NCI-H2029 (cell line): ENCODE measurements at places on chromosomes 2 and 18.

DNA sequence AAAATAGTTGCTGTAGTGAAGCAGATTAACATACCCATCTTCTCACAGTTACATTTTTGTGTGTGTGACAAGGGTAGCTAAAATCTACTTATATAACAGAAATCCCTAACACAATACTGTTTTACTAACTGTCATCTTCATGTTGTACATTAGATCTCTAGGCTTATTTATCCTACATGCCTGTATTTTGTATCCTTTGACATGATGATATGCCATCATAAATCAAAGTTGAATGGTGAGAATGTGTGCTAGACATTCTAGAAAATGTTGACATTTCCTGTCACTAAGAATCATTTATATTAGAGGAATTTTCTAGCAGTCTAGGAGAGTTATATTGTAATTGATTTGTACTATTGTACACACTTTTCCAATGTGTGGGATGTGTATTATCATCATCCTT lies 21.5 kb upstream of the CALCRL start:
- DNase-seq, result no peak

DNA sequence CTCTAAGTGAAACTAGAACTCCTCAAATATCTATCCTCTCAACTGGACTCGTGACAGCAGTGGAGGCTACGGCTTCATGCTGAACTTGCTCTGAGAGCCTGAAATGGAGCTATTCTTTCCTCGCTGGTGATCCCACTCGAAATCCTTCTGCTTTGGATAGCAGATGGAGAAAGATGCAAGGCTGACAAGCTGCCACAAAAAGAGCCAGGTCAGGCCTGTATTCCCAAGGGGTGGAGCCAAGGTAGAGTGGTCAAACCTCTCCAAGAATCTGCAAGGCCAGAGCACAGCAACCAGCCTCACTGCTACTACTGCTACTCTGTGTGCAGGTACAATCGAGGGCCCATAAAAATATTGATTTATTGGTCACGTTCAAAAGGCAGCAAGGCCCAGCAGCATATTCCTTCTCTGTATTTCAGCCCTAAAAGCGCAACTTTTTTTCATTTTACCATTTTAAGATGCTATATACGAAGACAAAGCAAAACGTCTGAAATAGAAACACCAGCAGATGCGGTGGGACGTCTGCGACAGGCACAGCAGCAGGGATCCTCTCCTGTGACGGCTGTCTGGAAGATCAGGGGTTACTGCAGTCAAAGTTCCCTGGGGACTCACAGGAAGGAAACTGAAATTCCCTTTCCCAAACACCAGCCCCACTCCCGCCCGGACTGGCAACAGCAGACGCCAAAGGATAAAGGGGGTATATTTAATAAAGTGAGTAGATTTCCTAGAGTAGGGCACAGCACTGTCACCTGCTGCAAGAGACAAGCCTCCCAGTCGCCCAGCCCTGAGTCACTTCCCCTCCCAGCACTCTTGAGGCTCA lies 2.4 kb downstream of the SPRED2 start:
- no peak for DNase-seq

DNA sequence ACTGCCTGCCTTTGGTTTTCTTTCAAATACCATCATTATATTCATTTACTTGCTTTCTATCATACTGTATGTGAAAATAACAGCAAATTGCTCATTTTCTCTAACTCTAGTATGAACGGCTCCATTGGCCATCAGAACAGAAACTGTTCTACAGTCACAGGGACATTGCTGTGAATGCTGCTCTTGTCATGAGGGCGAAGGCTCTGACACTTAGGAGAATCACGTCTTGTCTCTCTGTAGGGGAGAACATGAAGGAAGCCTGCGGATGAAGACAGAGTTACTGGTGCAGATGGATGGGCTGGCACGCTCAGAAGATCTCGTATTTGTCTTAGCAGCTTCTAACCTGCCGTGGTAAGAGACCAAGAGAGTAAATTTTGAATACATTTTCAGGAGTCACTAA lies 41.7 kb upstream of the ELOA2 start:
- DNase-seq, result no peak

GRCh38 chr2:66805016-66805865 lies 370.3 kb downstream of the MEIS1 start:
- no peak for DNase-seq

- no peak for DNase-seq
Observed at GRCh38 chr2:88058191-88058590, 2.6 kb upstream of the KRCC1 start.

- no peak for DNase-seq
Observed at GRCh38 chr2:12341920-12342319, 374.8 kb upstream of the TRIB2 start.

DNA sequence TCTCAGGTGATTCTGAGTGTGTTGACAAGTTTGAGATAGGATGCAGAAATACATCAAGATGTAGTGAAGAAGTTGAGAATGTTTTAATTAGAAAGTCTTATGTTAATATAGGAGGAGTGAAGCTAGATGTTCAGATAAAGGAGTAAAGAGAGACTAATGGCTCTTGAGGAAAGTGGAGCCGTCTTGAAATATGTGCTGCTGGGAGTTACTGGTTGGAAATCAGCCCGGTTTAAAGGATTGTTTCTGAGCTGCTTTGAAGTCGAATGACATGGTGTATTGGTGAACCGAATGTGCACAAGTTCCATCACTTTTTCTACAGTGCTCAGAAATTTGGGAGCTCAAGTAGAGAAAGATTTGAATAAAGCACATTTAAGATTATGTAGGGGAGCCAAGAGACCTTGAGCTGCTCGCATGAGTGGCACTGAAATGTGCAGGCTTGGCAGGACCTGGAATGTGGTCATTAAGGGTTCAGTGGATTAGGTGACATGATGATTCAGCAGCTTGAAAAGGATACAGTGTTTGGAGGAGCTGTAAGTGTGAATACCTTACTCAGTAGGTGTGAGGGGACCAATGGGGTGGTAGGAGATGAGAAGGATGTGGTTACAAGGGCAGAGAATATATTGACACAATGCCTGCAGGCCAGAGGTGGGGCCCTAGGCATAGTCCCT lies 68.6 kb downstream of the CAB39 start:
- peak; percentile 27 for DNase-seq
